Left renal pelvis (tissue), 4 donors: ENCODE measurements at places on chromosomes 2 and 18. TPM values are rescaled to one million over a fixed set of nuclear protein-coding genes. Genes with fewer than 3 reads are reported as not detected.

The WNT6 gene
- polyA plus RNA-seq, result 1.9 TPM

The TRIM43 gene
- polyA plus RNA-seq, result 0.49 TPM

The INO80C gene
- 25.2 TPM for polyA plus RNA-seq

The ZSWIM2 gene
- not detected for polyA plus RNA-seq

The STEAP3 gene
- 1.7 TPM for polyA plus RNA-seq

The HMSD gene
- polyA plus RNA-seq, result 3.2 TPM

The HJURP gene
- 18.7 TPM for polyA plus RNA-seq

The SLC4A5 gene
- 2.5 TPM for polyA plus RNA-seq

The MCEE gene
- polyA plus RNA-seq, result 23.1 TPM

DNA sequence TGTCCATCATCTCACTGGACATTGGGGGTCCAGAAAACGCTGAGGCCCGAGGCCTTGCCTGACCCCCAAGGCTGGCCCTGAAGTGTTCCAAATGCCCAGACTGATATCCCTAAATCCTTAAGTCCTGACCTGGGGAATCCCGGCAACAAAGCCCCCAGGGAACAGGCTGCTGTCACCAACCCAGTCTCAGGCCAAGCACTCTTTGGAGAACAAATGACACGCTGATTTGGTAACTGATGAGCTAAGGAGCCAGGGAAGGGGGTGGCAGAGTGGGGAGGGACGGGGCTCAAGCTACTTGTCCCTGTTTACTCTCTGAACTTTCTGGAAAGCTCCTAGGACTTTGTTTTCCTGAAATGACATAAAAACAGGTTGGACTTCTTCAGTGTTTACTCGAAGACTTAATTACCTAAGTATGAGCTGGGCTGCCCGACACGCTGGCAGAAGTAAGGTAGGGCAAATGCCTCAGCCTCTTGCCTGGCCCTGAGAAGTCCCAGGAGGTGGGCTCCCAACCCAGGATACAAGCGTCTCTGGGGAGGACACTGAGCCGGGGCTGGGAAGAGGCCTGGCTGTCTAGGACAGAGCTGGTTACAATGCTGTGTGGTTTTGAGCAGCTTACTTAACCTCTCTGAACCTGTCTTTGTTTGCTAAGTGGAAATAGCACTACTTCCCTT lies 105.5 kb upstream of the GLI2 start:
- no peak for DNase-seq

- DNase-seq, result no peak
These were observed 9.3 kb downstream of the MAP4K4 start for GRCh38 chr2:101706819-101707177.

DNA sequence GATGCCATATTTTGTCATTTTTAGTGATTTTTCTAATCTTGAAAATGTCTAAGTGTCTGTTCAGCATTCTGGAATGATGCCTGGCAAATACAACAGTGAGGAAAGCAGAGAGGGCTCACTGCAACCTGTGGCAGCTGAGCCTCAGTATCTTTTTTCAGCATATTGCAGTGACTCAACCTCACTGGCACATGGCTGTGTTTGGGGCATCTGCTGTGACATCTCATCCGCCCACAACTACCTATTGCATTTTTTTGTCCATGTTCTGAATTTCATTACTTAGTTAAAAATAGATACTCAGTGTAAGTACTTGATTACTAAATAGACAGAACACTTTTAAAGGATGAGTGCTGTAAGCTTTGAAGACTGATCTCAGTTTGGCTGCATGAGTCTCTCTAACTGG lies 10.7 kb downstream of the BABAM2 start:
- no peak for DNase-seq

GRCh38 chr2:58669998-58670397 lies 428.9 kb upstream of the FANCL start:
- DNase-seq, result no peak

GRCh38 chr18:68391801-68392200 lies 323.1 kb downstream of the TMX3 start:
- no peak for DNase-seq

GRCh38 chr2:145315053-145315452 lies 795.1 kb upstream of the ZEB2 start:
- DNase-seq, result no peak

DNA sequence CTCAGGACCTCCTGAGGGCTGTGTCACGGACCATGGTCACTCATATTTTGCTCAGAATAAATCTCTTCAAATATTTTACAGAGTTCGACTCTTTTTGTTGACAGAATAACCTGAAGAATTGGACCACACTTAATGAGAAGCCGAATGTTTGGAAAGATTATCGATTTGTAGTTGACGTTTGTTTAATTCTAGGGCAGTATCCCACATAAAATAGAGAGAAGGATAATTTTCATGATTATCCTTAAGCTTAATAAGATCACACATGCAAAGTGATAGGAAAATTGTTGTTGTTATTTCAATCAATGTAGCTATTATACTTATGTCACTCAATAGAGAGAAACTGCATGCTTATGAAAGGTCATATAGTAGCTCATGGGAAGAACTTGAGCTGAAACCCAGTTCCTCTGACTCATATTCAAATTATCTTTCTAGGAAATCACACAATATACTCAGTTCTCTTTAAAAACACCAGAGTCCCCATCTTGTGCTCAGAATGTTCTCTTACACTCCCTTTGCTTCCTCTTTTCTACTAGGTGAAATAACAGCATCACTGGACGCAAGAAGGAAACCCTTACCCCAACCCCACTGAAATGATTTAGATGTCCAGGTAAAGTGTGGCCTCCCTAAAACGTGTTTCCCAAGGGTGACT lies 982.1 kb downstream of the TSN start:
- DNase-seq, result no peak

DNA sequence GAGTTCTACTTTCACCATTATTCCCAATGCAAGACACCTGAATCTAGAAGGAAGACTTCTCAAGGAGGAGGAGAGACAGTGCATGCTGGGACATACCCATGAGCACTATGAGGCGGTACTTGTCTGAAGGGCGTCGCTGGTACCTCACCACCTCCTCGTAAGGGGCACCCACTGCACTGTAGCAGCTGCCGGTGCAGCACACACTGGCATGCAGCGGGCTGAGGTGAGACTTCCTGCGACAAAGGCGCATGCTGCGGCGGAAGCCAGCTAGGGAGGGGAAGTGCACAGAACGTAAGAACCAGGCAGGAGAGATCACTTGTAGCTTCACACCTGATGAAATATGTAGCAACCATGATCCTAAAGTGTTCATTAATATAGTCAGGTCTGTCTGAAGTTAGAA lies 12.8 kb upstream of the TMEM237 start:
- DNase-seq, result no peak

DNA sequence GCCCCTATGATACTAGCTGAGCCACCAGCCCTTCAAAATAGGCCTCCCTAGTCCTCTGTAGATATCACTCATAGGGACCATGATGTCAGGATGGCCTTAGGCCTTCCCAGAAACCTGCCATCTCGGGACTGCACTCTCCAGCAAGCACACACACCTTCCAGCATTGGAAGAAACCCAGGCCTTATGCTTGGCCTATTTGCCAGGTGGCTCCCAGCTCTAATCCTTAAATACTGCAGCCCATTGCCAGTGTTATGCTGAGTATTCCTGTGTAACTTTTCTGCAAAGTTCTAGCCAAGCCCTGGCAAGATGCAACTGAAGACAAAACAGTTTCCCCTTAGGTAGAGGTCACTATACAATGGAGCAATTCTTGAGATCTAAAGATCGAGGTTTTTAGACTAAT lies 316.5 kb downstream of the SETBP1 start:
- DNase-seq, result no peak

- DNase-seq, result no peak
These were observed 13.1 kb upstream of the TMEM185B start for GRCh38 chr2:120236316-120236715.

DNA sequence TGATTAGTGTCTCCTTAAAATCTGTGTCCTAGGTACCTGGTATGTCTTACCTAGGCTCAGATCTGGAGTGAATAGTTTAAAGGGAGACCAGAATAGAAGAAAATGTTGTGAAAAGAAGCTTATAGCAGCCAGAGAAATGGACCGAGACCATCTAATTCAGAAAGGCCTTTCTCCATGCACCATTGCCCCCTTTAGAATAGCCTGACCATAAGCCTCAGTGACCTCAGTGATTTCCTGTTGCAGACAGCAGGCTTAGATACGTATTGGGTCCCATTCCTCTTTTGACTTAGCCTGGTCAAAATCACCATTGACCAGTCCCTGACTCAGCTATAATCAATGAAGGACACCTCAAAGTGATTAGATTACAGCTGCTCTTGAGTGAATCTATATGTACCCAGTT lies 690.7 kb upstream of the KLHL29 start:
- no peak for DNase-seq

DNA sequence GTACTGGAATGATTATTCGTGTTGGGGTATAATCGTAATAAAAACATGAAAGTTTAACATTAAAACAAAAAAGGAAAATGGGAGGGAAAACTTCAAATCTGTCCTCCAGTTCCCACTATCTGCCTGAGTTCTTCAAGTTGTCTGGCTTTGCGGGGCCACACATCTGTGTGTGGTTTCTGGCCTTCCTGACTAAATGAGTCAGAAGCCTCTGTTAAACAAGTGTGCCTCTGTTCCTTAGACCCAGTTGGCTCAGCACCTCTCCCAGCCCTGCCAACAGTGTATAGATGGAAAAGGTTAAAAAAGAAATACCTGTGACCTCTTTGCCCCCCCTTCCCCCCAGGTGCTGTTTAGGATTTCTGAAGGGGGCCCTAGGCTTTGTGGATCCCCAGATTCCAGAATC lies 30.2 kb downstream of the XDH start:
- no peak for DNase-seq

DNA sequence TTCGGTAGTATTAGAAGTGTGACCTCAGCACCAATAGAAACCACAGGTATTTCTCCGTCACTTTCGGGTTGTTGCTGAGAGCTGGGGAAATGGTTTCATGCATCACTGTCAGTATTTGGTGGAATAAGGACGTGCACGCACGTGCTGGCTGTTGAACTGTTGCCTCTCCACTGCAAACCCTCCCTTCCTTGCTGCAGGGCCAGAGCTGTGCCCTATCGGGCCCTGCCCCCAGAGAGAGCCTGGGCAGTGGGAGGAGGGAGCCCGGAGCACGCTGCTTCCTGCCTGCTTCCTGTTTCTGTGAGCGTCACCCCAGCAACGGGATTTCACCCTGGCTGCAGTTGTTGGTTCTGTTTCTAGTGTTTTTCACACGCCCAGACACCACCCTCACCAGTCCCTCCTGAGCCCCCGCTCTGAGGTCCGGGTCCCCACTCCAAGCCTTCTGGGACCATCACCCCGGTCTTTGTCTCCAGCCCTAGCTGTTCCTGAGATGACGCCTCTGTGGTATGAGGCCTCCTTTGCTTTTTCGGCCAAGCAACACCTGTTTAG lies 47.4 kb downstream of the LRRFIP1 start:
- no peak for DNase-seq

DNA sequence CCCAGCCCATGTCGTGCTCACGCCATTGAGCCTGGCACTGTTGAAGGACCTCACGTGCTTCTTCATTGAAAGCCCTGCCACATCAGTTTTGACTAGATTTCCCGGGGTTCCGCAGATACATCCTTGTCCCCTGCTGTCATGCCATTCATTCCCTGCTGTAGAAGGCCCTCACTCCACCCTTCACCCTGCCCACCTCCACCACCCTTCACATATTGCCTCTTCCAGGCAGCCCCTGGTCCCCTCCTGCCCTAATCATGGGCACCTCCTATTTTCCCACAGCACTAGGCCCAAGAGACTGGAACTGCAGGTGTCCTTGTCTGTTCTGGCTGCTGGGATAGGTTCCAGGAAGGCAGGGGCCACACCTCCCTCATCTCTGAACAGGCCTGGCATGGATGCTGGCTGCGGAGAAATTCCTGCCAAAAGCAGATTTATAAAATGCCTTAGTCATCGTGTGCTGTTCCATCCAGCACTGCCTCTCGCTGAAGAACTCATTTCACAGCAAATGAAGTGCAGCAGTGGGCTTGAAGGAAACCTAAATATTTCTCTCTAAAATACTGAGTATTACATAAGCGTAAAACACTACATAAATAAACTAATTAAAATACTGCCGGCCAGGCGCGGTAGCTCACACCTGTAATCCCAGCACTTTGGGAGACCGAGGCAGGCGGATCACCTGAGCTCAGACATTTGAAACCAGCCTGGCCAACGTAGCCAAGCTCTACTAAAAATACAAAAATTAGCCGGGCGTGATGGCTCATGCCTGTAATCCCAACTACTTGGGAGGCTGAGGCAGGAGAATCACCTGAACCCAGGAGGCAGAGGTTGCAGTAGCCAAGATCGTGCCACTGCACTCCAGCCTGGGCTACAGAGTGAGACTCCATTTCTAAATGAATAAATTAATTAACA lies 38.4 kb downstream of the EIF4E2 start:
- no peak for DNase-seq

GRCh38 chr2:195037045-195037444 lies 620.0 kb upstream of the SLC39A10 start:
- no peak for DNase-seq

DNA sequence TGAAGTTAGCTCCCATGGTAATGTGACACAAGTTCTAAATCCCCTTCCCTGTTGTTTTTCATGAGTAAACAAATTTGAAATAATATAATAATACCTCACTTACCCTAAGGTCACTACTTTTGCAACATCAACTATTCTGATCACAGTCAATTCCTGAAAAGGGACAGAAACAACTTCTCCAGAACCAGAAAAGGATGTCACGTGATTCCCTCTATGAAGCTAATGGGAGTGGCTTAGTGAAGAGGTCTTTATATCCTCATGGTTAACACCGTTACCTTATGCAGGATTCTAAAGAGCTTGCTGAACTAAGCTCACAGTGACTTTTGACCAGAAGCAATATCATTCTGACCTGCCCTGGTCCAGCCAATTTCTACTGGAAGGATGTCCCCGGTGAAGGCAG lies 51.6 kb downstream of the DOCK10 start:
- no peak for DNase-seq

DNA sequence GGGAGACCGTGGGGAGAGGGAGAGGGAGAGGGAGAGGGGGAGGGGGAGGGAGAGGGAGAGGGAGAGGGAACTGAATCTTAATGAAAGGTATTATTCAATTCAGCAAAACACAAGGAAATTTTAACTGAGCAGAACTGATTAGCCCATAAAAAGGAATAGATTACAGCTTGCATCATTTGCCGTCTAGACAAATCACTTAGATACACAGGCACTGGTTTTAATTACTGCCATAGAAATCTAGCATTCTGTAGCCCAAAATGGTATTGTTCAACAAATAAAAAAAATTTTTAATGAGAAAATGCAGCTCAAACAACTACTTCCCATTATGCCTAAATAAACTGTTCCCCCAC lies 7.9 kb upstream of the KCNF1 start:
- DNase-seq, result no peak

- DNase-seq, result no peak
These were observed 28.3 kb downstream of the KIF5C start for GRCh38 chr2:148903294-148903693.
